Ascending aorta (tissue), 2 donors: ENCODE measurements at places on chromosomes 1 and 21. TPM values are rescaled to one million over a fixed set of nuclear protein-coding genes. Genes with fewer than 3 reads are reported as not detected.

GRCh38 chr1:229452956-229453801 lies 19.3 kb upstream of the ACTA1 start:
- no peak for DNase-seq
- H3K4me3 ChIP-seq, result no peak overlapping the region
- peaks cover 34% of the 10 kb centered on the region for H3K36me3 ChIP-seq
- no peak overlapping the region for H3K27ac ChIP-seq
- no peaks in the 10 kb centered on the region for H3K4me1 ChIP-seq
- no peaks in the 10 kb centered on the region for H3K27me3 ChIP-seq

GRCh38 chr1:201739492-201740085 lies 89.4 kb upstream of the IPO9 start:
- peak overlapping the region; percentile 98 for H3K27ac ChIP-seq
- peaks cover 6% of the 10 kb centered on the region for H3K36me3 ChIP-seq
- H3K4me1 ChIP-seq, result peaks cover 14% of the 10 kb centered on the region

DNA sequence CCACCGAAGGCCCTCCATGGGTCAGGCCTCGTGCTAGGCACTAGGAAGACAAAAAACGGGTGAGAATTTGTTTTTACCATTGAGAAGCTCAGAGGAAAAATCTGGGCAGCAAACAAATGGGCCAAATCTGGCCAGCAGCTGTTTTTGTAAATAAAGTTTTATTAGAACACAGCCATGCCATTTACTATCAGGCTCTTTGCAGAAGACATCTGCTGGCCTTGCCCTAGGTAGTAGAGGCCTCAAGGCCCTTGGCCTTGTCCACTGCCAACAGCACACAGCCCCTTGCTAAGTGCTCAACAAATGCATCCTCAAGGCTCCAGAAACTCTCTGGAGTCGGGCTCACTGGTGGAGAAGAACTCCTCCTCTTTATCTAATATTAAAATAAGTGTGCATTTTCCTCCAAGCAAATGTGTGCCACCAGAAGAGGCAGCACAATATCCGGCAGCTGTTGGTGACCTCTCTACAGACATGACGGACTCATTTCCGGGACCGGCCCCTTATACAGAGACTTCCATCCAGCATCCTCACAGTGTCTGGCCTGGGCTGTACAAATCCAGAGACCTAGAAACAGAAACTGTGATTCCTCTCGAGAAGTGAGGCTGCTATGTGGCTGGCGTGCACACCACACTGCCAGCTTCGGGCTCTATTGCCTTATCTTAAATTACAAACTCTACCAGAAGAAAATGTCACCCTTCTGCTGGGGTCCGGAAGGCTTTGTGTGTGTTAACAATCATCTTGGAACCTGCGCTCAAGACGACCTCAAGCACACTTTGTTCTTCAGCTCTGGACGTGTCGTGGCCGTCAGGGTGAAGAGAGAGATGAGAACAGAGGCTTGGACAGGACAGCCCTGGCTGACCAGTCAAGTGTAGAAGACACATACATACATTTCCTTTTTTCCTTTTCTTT lies 203.9 kb downstream of the TOMM20 start:
- H3K36me3 ChIP-seq, result no peaks in the 10 kb centered on the region
- H3K4me1 ChIP-seq, result peaks cover 44% of the 10 kb centered on the region
- DNase-seq, result peak; percentile 62
- H3K4me3 ChIP-seq, result no peak overlapping the region
- H3K27me3 ChIP-seq, result no peaks in the 10 kb centered on the region
- peak overlapping the region; percentile 74 for H3K27ac ChIP-seq

GRCh38 chr1:205240118-205240517 lies 12.4 kb downstream of the TMCC2 start:
- H3K27me3 ChIP-seq, result no peaks in the 10 kb centered on the region
- peaks cover 5% of the 10 kb centered on the region for H3K36me3 ChIP-seq
- no peak for DNase-seq
- no peak overlapping the region for H3K27ac ChIP-seq

- H3K36me3 ChIP-seq, result peaks cover 25% of the 10 kb centered on the region
- no peaks in the 10 kb centered on the region for H3K4me1 ChIP-seq
- no peak overlapping the region for H3K27ac ChIP-seq
- no peaks in the 10 kb centered on the region for H3K27me3 ChIP-seq
- no peak overlapping the region for H3K4me3 ChIP-seq
- no peak for DNase-seq
Observed at GRCh38 chr1:44292651-44293050, 62.4 kb downstream of the ERI3 start.

The BCAN gene
- not detected for total RNA-seq
